Dermis lymphatic vessel endothelial cell (primary cell): ENCODE measurements at places on chromosomes 6 and 20. TPM values are rescaled to one million over a fixed set of nuclear protein-coding genes. Genes with fewer than 3 reads are reported as not detected.

Gene LAMA2
- total RNA-seq, result 0.09 and 0.11 TPM in 2 replicates

Gene RNF146
- total RNA-seq, result 36.0 and 47.8 TPM in 2 replicates

Gene MEI4
- under 0.01 TPM in 1 of 2 replicates, not detected in the other for total RNA-seq

Gene PBOV1
- not detected in 2 replicates for total RNA-seq

Gene NINL
- 23.1 and 29.6 TPM in 2 replicates for total RNA-seq

Gene PRRT1
- total RNA-seq, result under 0.01 TPM in 1 of 2 replicates, not detected in the other

Gene BEND3
- 1.8 and 3.1 TPM in 2 replicates for total RNA-seq

Gene NRSN1
- total RNA-seq, result not detected in 2 replicates

Gene FABP7
- not detected in 2 replicates for total RNA-seq

Gene C6orf52
- 0.26 TPM in 1 of 2 replicates, not detected in the other for total RNA-seq

Gene RAET1L
- not detected in 2 replicates for total RNA-seq

Gene MCHR2
- total RNA-seq, result not detected in 2 replicates

Gene HSPA1A
- 78.6 and 81.2 TPM in 2 replicates for total RNA-seq

Gene CCN5
- under 0.01 TPM in 1 of 2 replicates, not detected in the other for total RNA-seq

Gene IDH3B
- total RNA-seq, result 103 and 130 TPM in 2 replicates

Gene CLIC5
- not detected in 2 replicates for total RNA-seq

Gene SLC22A1
- total RNA-seq, result 0.09 and 0.11 TPM in 2 replicates

Gene TP53TG5
- total RNA-seq, result not detected in 2 replicates

Gene NMBR
- not detected in 2 replicates for total RNA-seq

Gene PLN
- under 0.01 TPM in 1 of 2 replicates, not detected in the other for total RNA-seq

Gene SMIM29
- 16.1 and 18.7 TPM in 2 replicates for total RNA-seq

Gene TREM1
- total RNA-seq, result not detected in 2 replicates

Gene RBPJL
- total RNA-seq, result not detected in 2 replicates

Gene DZANK1
- 0.33 and 0.43 TPM in 2 replicates for total RNA-seq

Gene MATN4
- total RNA-seq, result under 0.01 TPM in 1 of 2 replicates, not detected in the other

Gene ADTRP
- total RNA-seq, result 0.09 and 0.11 TPM in 2 replicates

Gene PRL
- not detected in 2 replicates for total RNA-seq

Gene CGA
- 0.11 TPM in 1 of 2 replicates, not detected in the other for total RNA-seq

Gene EDEM2
- total RNA-seq, result 73.5 and 91.8 TPM in 2 replicates

Gene CDC40
- 15.5 and 19.6 TPM in 2 replicates for total RNA-seq

Gene ARMC2
- total RNA-seq, result 0.33 and 1.7 TPM in 2 replicates

Gene GJE1
- total RNA-seq, result not detected in 2 replicates

Gene LY86
- total RNA-seq, result not detected in 2 replicates

Gene ZNF311
- under 0.01 and 0.17 TPM in 2 replicates for total RNA-seq

Gene RIMS4
- total RNA-seq, result not detected in 2 replicates

Gene SLC35D3
- total RNA-seq, result not detected in 2 replicates

Gene TRIM40
- not detected in 2 replicates for total RNA-seq

Gene RBBP8NL
- total RNA-seq, result not detected in 2 replicates

Gene TRPC4AP
- total RNA-seq, result 70.8 and 80.5 TPM in 2 replicates

Gene TMEM200A
- total RNA-seq, result 0.43 and 1.0 TPM in 2 replicates

Gene HLA-F
- total RNA-seq, result 14.8 and 21.6 TPM in 2 replicates

Gene SLA2
- not detected in 2 replicates for total RNA-seq

Gene ZBTB46
- total RNA-seq, result 78.5 and 87.3 TPM in 2 replicates

Gene BFSP1
- total RNA-seq, result 1.8 and 2.1 TPM in 2 replicates

Gene TMEM151B
- total RNA-seq, result under 0.01 TPM in 1 of 2 replicates, not detected in the other

Gene DHX35
- 7.4 and 11.6 TPM in 2 replicates for total RNA-seq

Gene MAFB
- total RNA-seq, result 3.0 and 4.7 TPM in 2 replicates

Gene BPI
- total RNA-seq, result not detected in 2 replicates

Gene NFATC2
- total RNA-seq, result 3.3 and 9.0 TPM in 2 replicates

Gene CLVS2
- not detected in 2 replicates for total RNA-seq

Gene SYNDIG1
- total RNA-seq, result not detected in 2 replicates

Gene ACSS2
- 44.9 and 48.8 TPM in 2 replicates for total RNA-seq

Gene CSTF1
- 24.4 and 31.5 TPM in 2 replicates for total RNA-seq

Gene TLDC2
- total RNA-seq, result 0.09 and 0.11 TPM in 2 replicates

Gene SEMG1
- not detected in 2 replicates for total RNA-seq
